Left colon (tissue), 2 donors: ENCODE measurements at places on chromosomes 12 and 14. TPM values are rescaled to one million over a fixed set of nuclear protein-coding genes. Genes with fewer than 3 reads are reported as not detected.

DNA sequence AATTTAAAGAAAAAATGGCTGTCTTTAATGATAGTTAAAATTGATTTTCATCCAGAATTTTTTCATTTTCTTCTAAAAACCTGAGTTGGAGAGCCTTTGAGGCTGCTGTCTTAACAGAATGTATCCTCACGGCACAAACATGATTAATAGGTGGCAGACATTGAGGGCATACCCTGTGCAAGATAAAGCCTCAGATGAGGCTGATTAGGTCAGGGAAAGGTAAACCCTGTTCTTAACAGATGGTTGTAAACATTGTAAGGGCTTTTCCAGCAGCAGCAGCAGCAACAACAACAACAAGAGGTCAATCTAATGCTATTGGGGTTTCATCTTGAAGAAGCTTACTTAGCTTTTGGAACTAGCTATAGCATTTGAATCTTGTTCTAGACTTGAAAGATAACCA lies 17.4 kb downstream of the GNG2 start:
- DNase-seq = no peak

- no peak for DNase-seq
Observed at GRCh38 chr14:45298423-45299117, 45.6 kb upstream of the MIS18BP1 start.

DNA sequence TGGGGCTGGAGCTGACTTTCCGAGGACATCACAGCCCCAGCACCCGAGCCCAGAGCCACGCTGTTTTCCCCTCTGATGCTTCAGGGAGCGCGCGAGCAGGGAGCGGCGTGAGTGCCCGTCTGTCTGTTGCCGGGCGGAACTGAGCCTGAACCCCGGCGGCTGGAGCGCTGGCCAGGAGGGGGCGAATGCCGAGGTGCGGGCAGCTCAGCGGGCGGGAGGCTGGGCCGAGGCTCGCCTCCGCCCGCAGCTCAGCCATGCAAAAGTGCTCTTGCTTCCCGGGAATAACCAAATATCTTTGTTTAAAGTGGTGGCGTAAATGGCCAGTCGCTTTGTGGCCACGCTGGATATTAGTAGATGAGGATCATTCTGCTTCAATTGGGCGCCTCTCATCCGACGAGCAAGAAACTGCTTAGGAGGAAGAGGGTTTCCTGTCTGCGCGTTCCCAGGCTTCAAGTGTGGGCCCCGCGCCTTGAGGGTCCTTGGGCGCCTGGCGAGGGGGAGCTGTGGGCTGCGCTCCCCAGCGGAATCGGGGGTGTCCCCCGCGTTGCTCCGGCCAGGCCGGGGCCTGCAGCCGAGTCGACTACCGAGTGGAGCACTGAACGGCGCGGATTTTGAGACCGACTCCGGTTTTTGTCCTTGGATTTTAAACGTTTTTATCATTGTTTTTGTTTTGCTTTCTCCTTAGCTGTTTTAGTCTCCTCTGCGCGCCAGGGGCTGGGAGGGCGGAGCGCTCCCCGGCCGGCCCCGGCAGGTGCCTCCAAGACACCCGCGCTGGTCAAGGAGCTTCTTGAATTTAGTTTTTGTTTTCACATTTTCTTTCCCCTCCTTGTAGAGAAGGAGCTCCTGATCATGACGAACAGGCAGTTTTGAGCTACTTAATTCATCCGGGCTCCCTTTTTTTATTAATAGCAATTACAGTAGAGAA lies 831 bp upstream of the NKX2-1 start:
- DNase-seq = no peak

DNA sequence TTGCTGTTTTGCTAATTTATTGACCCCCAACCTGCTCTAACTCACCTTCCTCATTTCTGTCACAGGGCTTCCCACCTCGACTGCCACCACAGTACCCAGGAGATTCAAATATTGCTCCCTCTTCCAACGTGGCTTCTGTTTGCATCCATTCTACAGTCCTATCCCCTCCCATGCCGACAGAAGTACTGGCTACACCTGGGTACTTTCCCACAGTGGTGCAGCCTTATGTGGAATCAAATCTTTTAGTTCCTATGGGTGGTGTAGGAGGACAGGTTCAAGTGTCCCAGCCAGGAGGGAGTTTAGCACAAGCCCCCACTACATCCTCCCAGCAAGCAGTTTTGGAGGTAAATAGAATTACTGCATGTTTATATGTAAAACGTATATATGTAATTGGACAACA lies 68.8 kb downstream of the RAD52 start:
- DNase-seq = no peak

GRCh38 chr14:73325630-73326299 lies 88.5 kb downstream of the PAPLN start:
- no peak for DNase-seq

GRCh38 chr14:51203881-51204280 lies 36.2 kb upstream of the TMX1 start:
- DNase-seq = no peak

Gene SPSB2
- total RNA-seq = 11.7 TPM

Gene FBRSL1
- 63.1 TPM for total RNA-seq

Gene CLEC1B
- total RNA-seq = not detected

Gene GAS2L3
- total RNA-seq = 26.6 TPM

Gene SP1
- total RNA-seq = 98.2 TPM

Gene KSR2
- total RNA-seq = 1.1 TPM

Gene MBIP
- total RNA-seq = 14.4 TPM

Gene IFI27
- 498 TPM for total RNA-seq
